Central memory CD8-positive, alpha-beta T cell (primary cell): ENCODE measurements at places on chromosomes 7 and 10.

DNA sequence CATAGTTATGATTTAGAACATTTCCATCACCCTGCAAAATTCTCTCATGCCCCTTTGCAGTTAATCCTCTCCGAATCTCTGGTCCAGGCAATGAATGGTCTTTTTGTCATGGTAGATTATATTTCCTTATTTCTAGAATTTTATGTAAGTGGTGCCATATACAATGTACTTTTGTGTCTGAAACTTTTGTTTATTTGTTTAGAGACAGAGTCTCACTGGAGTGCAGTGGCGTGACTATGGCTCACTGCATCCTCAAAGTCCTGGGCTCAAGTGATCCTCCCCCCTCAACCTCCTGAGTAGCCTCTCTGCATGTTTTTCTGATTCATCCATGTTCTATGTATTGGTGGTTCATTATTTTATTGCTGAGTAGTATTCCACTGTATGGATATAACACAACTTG is 23.2 kb upstream of the PDK4 start:
- H3K4me1 ChIP-seq: no peaks in the 10 kb centered on the region
- peaks cover 3% of the 10 kb centered on the region for H3K27me3 ChIP-seq
- H3K36me3 ChIP-seq: no peaks in the 10 kb centered on the region
- H3K27ac ChIP-seq: no peak overlapping the region
- no peak overlapping the region for H3K4me3 ChIP-seq
- no peak for DNase-seq

- peaks cover 33% of the 10 kb centered on the region for H3K4me1 ChIP-seq
- DNase-seq: no peak
- H3K27me3 ChIP-seq: no peaks in the 10 kb centered on the region
- H3K4me3 ChIP-seq: no peak overlapping the region
- no peak overlapping the region for H3K27ac ChIP-seq
- H3K36me3 ChIP-seq: peaks cover 13% of the 10 kb centered on the region
These were observed 7.8 kb downstream of the ZNF680 start for GRCh38 chr7:64555046-64555445.

DNA sequence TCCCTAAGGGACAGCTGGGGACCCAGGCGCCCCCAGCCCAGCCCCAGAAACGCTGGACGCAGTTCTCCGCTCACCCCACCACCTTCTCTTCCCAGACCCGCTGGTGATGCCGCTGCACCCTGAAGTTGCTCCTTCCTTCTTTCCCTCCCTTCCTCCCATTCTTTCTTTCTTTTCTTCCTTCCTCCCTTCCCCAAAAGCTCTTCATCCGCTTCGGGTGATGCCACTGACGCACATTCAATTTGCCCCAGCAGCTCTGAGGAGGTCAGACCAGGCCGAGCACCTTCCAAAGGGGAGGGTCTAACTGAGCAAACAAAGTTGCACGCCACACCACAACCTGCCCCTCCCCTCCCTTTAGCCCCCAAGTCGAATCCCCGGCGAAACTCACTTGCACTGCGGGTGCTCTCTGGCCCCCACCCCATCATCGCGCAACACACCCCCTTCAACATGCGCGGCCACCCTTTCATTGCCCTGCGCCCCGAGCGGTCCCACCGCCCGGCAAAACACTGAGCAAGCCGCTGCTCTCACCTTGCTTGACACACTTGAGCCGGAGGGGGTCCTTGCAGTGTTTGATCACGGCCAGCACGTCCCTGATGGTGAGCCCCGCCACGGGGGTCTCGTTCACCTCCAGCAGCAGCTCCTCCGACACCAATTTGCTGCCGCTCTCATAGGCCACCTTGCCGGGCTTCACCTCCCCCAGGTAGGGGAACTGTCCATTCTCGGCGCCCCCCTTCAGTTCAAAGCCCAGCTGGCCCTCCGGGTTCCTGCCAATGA is 787 bp downstream of the MAGI2 start:
- no peak overlapping the region for H3K4me3 ChIP-seq
- no peak overlapping the region for H3K27ac ChIP-seq
- peaks cover 22% of the 10 kb centered on the region for H3K27me3 ChIP-seq
- peaks cover 2% of the 10 kb centered on the region for H3K36me3 ChIP-seq
- no peak for DNase-seq

DNA sequence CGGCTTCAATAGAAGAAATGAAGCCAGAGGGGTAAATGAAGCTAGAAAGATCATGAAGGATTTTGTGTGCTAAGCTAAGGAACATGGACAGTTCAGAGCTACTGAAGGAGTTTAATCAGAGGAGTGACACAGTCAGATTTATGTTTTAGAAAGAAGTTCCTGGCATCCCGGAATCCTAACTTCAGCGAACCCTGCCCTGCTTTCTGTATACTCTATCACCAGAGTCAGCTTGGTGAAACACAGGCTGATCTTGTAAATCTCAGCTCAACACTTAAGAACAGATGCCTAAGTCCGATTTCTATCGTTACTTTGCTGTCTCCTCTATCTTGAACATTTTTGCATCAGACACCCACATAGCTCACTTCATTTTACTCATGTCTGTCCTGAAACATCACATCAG is 9.1 kb downstream of the AHR start:
- no peak for DNase-seq
- H3K4me3 ChIP-seq: no peak overlapping the region
- peaks cover 9% of the 10 kb centered on the region for H3K36me3 ChIP-seq
- peaks cover 11% of the 10 kb centered on the region for H3K27me3 ChIP-seq

DNA sequence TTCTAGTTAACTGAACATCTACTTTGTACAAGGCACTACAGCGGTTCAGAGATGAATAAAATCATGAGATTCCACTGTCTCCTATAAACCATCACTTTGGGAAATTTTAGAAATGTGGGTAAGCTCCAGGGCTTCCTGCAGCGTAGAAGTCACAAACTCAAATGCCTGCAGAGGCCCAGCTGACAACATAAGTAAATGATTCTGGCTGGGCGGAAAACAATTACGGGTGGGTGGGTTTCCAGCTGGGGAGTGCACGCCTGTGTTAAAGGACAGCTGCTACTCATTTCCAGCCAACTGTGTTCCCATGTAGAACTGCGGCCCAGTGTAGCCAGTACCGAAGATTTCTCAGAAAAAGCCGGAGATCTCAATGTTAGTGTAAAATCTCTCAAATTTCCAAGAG is 69.5 kb upstream of the ATRNL1 start:
- no peak overlapping the region for H3K27ac ChIP-seq
- no peak overlapping the region for H3K4me3 ChIP-seq
